HFFc6 (cell line): ENCODE measurements at places on chromosomes 11 and 22.

- peak; percentile 6 for DNase-seq
Measured at GRCh38 chr11:2655834-2656622, 43.8 kb downstream of the KCNQ1OT1 start.

DNA sequence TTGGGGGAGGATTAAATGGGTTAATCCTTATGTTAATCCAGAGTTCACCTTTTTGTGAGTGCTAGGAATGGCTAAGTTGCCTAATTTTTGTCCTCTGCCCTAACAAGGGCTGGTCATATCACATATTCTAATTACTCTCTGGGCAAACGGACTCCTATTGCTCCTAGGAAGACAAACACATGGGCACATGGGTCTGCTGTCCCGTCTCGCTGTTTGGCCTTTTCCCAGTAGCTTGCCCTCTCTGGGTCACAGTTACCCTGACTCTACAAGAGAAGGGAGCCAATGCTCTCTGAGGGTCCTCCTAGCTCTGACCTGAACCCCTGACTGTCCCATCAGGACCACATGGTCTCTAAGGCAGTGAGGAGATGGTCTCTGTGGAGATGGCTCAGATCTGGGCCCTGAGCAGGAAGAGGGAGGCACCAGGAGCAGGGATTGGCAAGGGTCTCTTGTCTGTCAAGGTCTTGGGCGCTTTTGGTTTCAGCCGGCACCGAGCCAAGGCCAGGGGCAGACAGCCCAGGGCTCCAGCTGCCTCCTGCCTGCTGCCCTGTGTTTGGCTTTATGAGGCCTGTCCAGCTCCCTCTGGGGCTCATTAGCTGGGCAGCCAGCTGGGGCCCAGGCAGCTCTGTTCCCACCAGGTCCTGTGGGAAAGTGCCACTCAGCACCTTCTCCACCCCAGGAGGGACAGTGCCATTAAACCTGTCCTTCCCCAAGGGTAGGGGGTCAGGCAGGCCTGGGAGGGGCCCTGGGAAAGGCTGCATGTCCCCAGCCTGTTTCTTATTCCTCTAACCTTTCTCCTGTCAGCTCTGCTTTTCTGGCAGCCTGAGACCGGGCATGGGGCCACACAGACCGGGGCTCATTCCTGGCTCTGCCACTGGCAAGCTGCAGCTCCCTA, 559.9 kb downstream of the MN1 start:
- DNase-seq, result no peak

DNA sequence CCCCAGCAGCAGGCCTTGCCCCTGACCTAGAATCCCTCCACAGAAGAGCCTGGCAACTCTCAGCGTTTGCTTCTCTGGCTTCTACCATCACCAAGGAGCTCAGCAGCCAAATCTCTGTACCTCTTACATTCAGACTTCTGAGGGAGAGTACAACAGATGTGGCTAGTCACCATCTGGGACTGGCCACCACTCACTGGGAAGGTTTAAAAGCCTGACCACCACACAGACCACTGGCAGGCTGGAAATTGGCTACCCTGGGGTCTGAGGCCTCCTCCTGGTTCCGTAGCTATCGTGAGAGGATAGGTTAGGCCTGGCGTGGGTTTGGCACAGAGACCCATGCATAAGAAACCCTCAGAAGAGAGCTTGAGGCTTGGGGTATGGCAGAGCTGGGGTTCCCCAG, 478.5 kb upstream of the CADM1 start:
- no peak for DNase-seq

GRCh38 chr11:111920908-111921307, 2.2 kb downstream of the C11orf52 start:
- DNase-seq, result no peak

GRCh38 chr22:49788504-49788903, 39.2 kb downstream of the BRD1 start:
- peak; percentile 17 for DNase-seq

GRCh38 chr11:85810521-85810870, 445 bp downstream of the SYTL2 start:
- no peak for DNase-seq

GRCh38 chr22:17855572-17856290, 81.5 kb upstream of the BID start:
- DNase-seq, result no peak

GRCh38 chr22:50311606-50312351, 4.3 kb upstream of the PLXNB2 start:
- no peak for DNase-seq

DNA sequence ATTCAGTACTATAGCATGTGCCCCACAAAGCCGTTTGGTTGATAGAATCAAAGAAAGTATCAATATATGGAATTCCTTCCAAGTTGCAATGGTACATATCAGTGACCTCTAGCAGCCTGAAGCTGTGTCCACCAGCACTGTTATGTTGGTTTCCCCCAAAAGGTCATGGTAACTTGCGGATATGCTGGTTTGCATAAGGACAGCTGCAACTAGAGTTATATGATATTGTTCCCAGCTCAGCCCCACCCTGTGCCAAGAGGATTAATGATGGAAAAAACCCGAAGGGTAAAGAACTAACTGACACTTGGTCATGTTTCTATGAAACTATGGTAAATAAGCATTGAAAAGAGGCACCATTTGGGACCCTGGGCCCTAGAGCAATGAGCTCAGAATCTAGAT, 93.5 kb downstream of the PDHX start:
- DNase-seq, result no peak

- DNase-seq, result no peak
Measured at GRCh38 chr11:1157645-1158591, at the start of gene MUC5AC. Gene MUC5AC, plus strand, starts transcription at chr11:1157953. Its CDS starts 47 bp downstream, at chr11:1158000.

DNA sequence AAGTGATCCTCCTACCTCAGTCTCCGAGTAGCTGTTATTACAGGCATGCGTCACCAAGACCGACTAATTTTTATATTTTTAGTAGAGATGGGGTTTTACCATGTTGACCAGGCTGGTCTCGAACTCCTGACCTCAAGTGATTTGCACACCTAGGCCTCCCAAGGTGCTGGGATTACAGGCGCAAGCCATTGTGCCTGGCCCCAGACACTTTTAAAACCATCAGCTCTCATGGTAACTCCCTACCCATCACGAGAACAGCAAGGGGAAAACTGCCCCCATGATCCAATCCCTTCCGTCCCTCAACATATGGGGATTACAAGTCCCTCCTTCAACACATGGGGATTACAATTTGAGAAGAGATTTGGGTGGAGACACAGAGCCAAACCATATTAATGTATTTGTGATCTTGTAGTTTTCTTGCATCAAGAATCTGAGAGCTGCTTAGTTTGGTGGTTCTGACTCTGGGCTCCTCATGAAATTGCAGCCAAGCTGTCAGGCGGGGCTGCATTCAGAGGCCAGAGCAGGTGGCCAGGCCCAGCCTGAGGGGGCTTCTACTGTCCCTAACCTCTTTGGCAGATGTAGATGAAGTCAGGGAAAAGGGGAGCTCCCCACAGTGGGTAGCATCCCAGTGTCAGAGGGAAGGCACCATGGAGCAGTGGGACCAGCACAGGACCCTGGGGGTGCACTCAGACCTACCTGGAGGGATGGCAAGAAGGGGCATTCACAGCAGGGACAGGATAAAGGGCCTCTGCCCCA, 31.2 kb upstream of the PRAME start:
- DNase-seq, result no peak

GRCh38 chr11:121566279-121567168, 113.8 kb upstream of the SORL1-AS1 start:
- DNase-seq, result no peak

GRCh38 chr22:31635638-31636306, 26.2 kb downstream of the PISD start:
- DNase-seq, result no peak

- DNase-seq, result no peak
Measured at GRCh38 chr11:16395601-16396000, 39.3 kb upstream of the SOX6 start.

DNA sequence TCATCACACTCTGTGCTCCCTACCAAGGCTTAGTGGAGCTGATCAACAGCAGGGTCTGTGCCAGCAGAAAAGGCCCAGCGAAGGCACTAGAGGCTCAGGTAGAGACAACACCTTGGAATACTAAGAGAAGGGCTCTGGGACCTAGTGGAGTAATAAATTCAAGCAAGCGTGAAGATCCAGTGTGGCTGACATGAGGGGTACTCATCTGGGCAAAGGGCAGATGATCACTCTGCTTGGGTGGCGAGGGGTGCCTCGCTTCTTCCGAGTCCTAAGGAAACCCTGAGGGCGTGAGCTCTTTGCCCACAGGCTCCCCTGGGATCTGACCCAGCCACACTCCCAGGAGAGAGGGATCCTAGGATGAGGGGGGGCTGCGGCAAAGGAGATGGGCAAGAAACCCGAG, 3.5 kb upstream of the TPBGL start:
- no peak for DNase-seq

- DNase-seq, result no peak
Measured at GRCh38 chr11:32069361-32070058, 21.4 kb upstream of the RCN1 start.

- no peak for DNase-seq
Measured at GRCh38 chr11:57161351-57161750, 20.4 kb upstream of the LRRC55 start.

GRCh38 chr11:63919267-63920125, 2.5 kb upstream of the RCOR2 start:
- no peak for DNase-seq

- DNase-seq, result no peak
Measured at GRCh38 chr11:73366265-73366610, 10.0 kb upstream of the RELT start.

GRCh38 chr22:20253161-20253560, 15.0 kb downstream of the RTN4R start:
- DNase-seq, result no peak

DNA sequence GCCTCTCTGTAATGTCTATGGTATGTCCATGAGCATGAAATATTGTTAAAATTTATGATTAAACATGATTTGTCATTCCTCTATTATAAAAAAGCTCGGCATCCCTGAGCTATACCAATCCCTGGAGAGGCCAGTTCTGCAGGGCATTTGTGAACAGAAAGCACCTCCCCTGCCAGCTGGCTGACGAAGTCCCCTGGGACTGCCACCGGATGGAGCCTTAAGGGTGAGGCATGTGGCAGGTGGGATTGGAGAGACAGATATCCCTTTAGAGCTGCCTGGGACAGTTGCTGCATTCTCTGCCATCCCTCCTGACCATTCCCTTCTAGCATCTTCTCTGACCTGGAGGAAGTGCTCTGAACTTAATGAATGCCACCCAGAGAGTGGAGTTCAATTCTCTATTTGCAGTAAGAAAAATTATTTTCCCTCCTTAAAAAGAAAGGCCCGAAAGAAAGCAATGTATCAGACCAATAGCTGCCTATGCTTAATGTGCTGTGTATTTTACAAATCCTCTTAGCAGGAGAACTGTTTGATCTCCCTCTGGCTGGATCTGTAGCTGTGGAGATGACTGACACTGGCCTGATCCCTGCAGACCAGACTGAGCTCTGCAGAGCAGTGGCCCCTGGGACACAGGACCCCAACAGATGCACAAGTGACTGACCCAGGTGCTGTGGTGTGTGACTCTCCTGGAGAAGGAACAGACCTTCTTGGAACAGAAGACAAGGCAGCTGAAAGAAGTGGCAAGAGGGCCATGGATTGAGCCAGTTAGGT, 219.0 kb upstream of the NAV2 start:
- DNase-seq, result no peak

- DNase-seq, result no peak
Measured at GRCh38 chr11:32161293-32161692, 70.4 kb downstream of the RCN1 start.

GRCh38 chr22:50218996-50219727, 18.4 kb downstream of the SELENOO start:
- DNase-seq, result peak; percentile 40

DNA sequence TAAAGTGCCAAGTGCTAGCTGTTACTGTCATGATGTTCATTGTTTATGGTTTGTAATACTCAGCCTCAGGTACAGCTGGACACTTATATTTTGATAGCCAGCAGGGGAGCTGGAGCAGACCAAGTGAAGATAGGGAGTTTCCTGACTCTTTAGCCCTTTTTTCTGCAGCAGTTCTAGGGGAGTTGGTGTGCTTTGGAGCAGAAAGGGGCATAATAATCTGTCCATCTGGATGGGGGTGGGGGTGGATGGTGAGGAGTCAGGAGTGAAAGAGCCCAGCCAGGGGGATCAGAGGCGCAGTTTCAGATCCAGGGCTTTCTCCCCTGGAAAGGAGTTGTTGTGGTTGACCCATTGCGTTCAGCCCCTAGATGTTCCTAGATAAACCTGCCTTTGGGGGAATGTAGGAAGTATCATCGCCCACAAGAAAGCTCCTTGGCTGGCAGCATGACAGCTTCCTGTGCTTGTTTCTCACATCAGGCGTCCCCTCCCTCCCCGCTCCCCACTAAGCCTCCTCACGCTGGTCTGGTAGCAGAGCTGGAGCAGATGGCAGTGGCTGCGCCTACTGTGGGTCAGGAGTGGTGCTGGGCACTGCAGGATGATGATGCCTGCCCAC, 41.9 kb downstream of the MED15 start:
- no peak for DNase-seq

GRCh38 chr22:32342977-32343376, 14.7 kb upstream of the RFPL3 start:
- no peak for DNase-seq

GRCh38 chr22:50530580-50530876, 716 bp upstream of the TYMP start:
- no peak for DNase-seq

GRCh38 chr22:19103880-19104821, 18.1 kb downstream of the DGCR2 start:
- DNase-seq, result no peak

GRCh38 chr22:45878051-45878781, 98.7 kb downstream of the WNT7B start:
- DNase-seq, result no peak

DNA sequence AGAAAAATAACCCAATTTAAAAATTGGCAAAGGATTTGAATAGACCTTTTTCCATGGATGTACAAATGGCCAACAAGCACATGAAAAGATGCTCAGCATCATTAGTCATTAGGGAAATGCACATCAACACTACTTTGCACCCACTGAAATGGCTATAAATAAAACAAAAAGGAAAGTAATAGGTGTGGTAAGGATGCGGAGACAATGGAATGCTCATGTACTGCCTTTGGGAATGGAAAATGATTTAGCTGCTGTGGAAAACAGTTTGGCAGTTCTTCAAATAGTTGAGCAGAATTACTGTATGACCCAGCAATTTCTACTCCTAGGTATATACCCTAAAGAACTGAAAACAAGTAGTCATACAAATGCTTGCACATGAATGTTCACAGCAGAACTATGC, 37.4 kb downstream of the LARGE2 start:
- DNase-seq, result peak; percentile 62

DNA sequence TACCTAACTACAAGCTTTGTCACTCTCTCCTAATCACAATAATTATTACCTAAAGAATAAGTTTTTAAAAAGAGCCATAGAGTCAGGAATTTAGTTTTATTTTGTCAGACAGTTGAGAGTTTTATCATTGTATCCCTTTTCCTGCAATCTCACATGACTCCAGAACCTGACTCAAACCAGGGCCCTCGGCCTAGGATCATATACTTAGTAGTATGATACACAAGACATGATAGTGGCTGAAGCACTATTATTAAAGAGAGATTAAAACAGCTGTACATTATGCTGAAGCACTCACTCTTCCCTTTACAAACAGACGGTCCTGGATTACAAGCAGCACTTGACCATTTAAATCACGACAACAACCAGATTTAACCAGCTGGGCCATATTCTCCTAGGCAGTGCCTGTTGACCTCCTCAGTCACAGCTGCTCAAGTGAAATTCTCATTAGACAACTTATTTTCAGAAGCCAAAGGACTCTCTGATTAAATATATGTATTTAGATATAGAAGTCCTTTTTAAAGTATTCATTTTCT, 44.0 kb downstream of the SOX6 start:
- no peak for DNase-seq

- peak; percentile 22 for DNase-seq
Measured at GRCh38 chr11:77104727-77105126, 2.1 kb downstream of the OMP start.
